ENCODE measurements at places on chromosomes 13 and 19.

DNA sequence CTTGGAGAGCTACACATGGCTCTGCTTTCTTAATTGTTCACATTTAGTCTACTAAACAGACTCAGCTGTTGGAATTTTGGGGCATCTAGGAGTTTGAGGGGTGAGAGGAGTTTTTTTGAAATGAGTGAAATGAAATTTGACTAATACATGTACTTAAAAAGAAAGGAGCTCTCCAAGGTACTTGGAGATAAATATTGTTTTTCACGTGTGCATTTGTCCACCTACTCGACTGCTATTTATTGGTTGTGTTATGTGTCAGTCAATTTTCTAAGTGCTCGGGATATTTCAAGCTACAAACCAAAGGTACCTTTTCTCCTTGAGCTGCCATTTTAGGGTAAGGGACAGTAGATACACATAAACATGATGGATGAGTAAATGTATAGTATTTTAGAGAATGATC is 697.0 kb downstream of the LIG4 start:
- peak; percentile 4 for DNase-seq

GRCh38 chr13:81048026-81048461 is 707.1 kb upstream of the SPRY2 start:
- peak; percentile 4 for DNase-seq

DNA sequence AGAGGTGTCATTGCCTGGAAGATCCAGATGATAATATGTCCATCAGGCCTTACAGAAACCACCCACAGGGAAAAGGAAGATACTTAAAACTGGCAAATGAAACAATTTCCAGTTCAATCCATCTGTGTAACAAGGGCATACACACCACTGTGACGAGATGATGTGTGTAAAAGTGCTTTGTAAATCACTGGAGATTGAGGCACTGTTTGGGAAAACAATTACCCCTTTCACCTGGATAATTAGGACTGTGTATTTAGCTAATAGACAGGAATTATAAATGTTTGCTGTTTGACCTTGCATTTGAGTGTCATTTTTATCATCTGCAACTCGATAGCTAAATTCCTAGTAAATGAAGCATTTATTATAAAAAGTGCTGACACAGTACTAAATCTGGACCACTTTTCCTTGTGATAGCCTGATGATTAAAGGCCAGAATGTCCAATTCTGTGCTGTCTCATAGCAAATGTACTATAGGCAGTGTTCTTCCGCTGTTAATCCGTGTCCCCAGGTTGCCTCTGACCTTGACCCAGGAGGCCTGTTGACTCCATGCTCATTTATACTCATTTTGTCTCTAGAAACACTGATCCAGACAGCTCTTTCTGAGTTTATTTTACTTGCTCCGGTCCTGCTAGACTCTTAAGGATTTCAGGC is 105.8 kb downstream of the LACC1 start:
- no peak for DNase-seq

DNA sequence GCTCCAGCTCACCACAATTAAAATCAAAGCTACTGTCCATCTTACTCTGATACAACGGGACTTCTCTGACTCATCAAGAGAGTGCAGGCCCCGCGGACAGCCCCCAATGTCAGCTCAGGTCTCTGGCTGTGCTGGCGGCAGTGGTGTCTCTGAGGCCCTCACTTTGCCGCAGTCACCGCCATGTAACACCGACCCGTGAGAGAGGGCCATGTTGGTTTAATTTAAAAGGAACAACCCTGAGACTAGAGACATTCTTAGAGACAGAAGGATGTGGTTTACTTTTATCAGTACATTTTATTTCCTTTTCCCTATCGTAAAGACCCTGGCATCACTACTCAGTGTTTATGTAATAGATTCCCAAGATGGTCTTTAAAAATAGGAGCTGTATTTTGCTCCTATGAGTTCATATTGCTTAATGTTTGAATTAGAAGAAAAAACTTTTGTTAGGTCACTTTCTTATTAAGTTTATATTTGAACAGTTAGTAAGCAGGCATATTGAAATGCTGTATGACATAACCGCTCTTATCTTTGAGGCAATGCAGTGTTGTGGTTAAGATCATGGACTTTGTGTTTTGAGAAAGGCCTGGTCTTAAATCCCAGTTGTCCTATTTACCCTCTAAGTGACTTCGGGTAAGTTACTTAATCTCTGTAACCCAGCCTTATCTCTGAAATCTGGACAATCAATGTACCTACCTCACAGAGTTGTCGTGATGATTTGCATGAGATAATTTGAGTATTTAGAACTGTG is 23.4 kb downstream of the DGKH start:
- DNase-seq = no peak

GRCh38 chr19:11138601-11139300 is 16.8 kb downstream of the SPC24 start:
- peak; percentile 95 for DNase-seq

Data from A172 (cell line).